MCF 10A (cell line): ENCODE measurements at places on chromosomes 4 and X. TPM values are rescaled to one million over a fixed set of nuclear protein-coding genes. Genes with fewer than 3 reads are reported as not detected.

- DNase-seq, result no peak
- no peaks in the 10 kb centered on the region for H3K4me1 ChIP-seq
- no peak overlapping the region for H3K27ac ChIP-seq
Observed at GRCh38 chr4:162865102-162865501, 301.6 kb downstream of the NAF1 start.

GRCh38 chr4:149595500-149595899 lies 220.1 kb downstream of the IQCM start:
- DNase-seq, result no peak
- no peaks in the 10 kb centered on the region for H3K27me3 ChIP-seq
- H3K27ac ChIP-seq, result no peak overlapping the region

DNA sequence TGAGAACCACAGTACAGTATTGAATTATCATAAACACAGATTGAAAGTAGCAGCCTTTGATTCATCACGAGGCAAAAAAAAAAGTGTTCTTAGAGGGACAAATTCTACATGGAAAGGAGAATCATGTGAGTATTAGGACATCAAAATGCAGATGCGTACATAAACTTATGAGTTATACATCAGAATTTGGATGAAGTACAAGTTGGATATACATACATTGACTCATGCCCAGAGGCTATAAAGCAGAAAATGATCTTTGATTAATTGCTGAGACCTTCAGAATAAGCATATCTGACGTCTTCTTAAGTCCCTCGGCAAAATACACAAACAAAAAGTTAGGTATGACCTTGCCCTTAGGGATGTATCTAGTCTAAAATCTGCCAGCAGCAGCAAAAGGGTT lies 206.4 kb downstream of the LDB2 start:
- H3K36me3 ChIP-seq, result no peaks in the 10 kb centered on the region
- DNase-seq, result peak; percentile 15
- no peak overlapping the region for H3K4me3 ChIP-seq
- H3K27me3 ChIP-seq, result peaks cover 2% of the 10 kb centered on the region
- no peaks in the 10 kb centered on the region for H3K4me1 ChIP-seq

Gene TAF7L
- 0.21 TPM in 1 of 2 replicates, not detected in the other for total RNA-seq

DNA sequence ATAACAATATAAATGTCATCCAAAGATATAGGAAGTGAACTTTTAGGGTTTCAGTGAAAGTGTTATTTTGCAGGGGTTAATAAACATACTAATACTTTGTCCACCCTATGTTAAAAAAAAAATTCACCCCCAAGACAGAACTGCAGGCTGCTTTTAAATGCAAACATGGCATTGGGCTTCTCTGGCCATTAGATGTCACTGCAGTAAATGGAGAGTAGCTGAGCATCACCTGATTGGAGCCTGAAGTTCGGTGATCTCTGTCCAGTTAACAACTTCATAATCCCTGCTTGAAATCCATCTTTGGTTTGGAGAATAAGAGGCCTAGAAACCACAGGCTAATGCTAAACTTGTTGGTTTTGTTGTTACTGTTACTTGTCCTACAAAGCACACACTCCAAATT lies 18.7 kb downstream of the SLC25A43 start:
- no peak overlapping the region for H3K4me3 ChIP-seq
- no peaks in the 10 kb centered on the region for H3K4me1 ChIP-seq
- H3K36me3 ChIP-seq, result peaks cover 22% of the 10 kb centered on the region
- DNase-seq, result peak; percentile 16
- H3K27ac ChIP-seq, result no peak overlapping the region

- no peaks in the 10 kb centered on the region for H3K4me1 ChIP-seq
- H3K27ac ChIP-seq, result no peak overlapping the region
- DNase-seq, result no peak
Observed at GRCh38 chrX:21620234-21620633, 37.9 kb downstream of the KLHL34 start.

Gene TLR10
- not detected in 2 replicates for total RNA-seq

GRCh38 chr4:125688841-125689240 lies 374.1 kb downstream of the FAT4 start:
- no peak for DNase-seq
- no peaks in the 10 kb centered on the region for H3K4me1 ChIP-seq
- H3K27ac ChIP-seq, result no peak overlapping the region
- H3K36me3 ChIP-seq, result no peaks in the 10 kb centered on the region
- H3K4me3 ChIP-seq, result no peak overlapping the region
- no peaks in the 10 kb centered on the region for H3K27me3 ChIP-seq

DNA sequence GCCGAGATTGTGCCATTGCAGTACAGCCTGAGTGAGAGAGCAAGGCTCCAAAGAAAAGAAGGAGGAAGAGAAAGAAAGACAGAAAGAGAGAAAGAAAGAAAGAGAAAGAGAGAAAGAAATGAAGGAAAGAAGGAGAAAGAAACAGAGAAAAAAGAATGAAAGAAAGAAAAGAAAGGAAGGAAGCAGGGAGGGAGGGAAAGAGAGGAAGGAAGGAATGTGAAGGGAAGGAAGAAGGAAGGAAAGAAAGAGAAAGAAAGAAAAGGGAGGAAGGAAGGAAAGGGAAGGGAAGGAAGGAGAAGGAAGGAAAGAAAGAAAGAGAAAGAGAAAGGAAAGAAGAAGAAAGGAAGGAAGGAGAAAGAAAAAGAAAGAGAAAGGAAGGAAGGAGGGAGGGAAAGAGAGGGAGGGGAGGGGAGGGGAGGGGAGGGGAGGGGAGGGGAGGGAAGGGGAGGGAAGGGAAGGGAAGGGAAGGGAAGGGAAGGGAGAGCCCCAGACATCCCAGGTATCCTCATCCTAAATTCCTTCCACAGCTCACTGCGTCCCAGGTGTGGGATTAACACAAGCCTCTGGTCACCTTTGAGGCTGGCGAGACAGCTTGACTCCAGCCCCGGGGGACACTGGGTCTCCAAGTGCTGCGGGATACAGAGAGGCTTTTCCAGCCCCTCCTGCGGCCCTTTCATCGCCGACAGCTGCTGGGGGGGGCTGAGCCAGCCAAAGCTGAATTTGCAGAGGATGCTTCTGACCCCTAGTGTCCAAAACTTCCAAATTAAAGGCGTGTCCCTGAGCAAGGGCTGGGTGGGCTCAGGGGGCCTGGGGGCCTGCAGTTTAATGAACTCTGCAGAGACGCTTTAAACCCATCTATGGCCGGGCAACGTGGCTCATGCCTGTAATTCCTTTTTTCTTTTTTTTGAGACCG lies 24.2 kb upstream of the CSF2RA start:
- no peak overlapping the region for H3K4me3 ChIP-seq
- H3K27me3 ChIP-seq, result no peaks in the 10 kb centered on the region
- no peak overlapping the region for H3K27ac ChIP-seq
- no peaks in the 10 kb centered on the region for H3K36me3 ChIP-seq
- no peak for DNase-seq

Gene CLIC2
- total RNA-seq, result 6.0 and 9.2 TPM in 2 replicates

- no peaks in the 10 kb centered on the region for H3K4me1 ChIP-seq
- no peak overlapping the region for H3K27ac ChIP-seq
- H3K4me3 ChIP-seq, result no peak overlapping the region
Observed at GRCh38 chrX:69238887-69239231, 73.6 kb upstream of the PJA1 start.

Gene ASB5
- not detected in 2 replicates for total RNA-seq

DNA sequence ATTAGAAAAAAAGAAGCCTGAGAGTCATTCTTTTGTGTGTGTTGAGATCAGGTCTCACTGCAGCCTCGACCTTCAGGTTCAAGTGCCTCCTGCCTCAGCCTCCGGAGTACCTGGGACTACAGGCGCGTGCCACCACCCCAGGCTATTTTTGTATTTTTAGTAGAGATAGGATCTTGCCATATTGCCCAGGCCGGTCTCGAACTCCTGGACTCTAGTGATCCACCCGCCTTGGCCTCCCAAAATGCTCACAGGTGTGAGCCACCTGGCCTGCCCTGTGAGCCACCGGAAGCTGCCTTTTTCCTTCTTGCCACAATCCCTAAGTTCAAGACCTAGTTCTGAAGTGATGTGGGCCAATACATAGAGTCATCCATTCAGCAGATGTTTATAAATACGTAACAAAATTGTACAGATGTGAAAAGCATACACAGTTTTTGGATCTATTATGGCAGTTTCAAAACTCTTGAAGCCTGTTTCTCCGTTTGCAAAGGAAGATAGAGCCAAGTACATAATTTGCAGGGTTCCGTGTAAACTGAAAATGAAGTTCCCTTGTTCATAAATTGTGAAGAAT lies 536 bp upstream of the CTSO start:
- no peaks in the 10 kb centered on the region for H3K36me3 ChIP-seq
- H3K4me3 ChIP-seq, result peak overlapping the region; percentile 99
- DNase-seq, result no peak
- H3K27ac ChIP-seq, result peak overlapping the region; percentile 99

- H3K36me3 ChIP-seq, result peaks cover 16% of the 10 kb centered on the region
- H3K27ac ChIP-seq, result no peak overlapping the region
- DNase-seq, result no peak
- H3K27me3 ChIP-seq, result peaks cover 61% of the 10 kb centered on the region
- no peak overlapping the region for H3K4me3 ChIP-seq
Observed at GRCh38 chrX:47247999-47248320, 15.2 kb downstream of the USP11 start.

DNA sequence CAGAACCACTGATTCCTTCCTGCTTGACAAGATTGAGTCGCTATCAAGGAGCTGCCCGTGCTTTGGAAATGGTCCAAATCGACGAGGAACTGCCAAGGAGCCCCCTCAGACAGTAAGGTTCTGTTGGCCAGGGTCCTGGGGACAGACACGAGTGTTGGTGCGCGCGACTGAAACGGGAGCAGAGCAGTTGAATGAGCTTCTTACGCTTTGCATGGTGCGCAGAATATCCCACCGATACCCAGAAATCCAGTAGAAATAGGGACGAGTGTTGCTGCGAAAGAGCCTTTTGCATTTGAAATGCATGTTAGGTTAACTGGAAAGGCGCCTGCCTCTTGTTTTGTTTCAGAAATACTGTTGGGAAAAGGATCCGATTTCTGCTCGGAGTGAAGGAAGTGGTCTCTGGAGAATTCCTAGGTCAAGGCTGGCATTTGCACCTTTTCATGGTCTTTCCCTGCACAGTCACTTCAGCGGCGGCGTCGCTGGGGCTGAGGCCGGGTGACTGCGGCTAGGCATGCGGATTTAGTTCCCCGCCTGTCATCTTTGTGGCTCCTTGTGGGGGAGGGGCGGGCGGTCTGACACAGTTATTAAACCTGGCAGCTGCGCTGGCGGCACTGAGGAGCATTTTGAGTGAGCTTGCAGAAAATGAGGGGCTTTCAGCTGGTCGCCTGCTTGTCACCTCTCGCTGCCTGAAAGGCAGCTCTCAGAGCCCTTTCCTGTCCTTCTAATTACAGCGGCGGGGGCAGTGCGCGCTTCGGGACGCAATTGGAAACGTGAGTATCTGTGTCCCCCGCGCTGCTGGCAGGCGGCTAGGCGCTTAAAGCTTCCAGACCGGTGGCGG lies 51.5 kb upstream of the TRIM2 start:
- H3K4me1 ChIP-seq, result no peaks in the 10 kb centered on the region
- no peaks in the 10 kb centered on the region for H3K36me3 ChIP-seq
- H3K27ac ChIP-seq, result no peak overlapping the region

Gene PPA2
- total RNA-seq, result 116 and 165 TPM in 2 replicates

- no peaks in the 10 kb centered on the region for H3K27me3 ChIP-seq
- peaks cover 7% of the 10 kb centered on the region for H3K36me3 ChIP-seq
- peaks cover 6% of the 10 kb centered on the region for H3K4me1 ChIP-seq
- H3K4me3 ChIP-seq, result no peak overlapping the region
- no peak for DNase-seq
- H3K27ac ChIP-seq, result peak overlapping the region; percentile 93
Observed at GRCh38 chr4:138275216-138275615, 33.1 kb upstream of the SLC7A11 start.

- H3K27ac ChIP-seq, result no peak overlapping the region
- no peak for DNase-seq
- no peaks in the 10 kb centered on the region for H3K36me3 ChIP-seq
Observed at GRCh38 chr4:16508968-16509367, 282.7 kb upstream of the TAPT1 start.

- peaks cover 42% of the 10 kb centered on the region for H3K36me3 ChIP-seq
- H3K27me3 ChIP-seq, result no peaks in the 10 kb centered on the region
- H3K4me1 ChIP-seq, result peaks cover 35% of the 10 kb centered on the region
- no peak overlapping the region for H3K4me3 ChIP-seq
- no peak for DNase-seq
- H3K27ac ChIP-seq, result peak overlapping the region; percentile 85
Observed at GRCh38 chrX:2697741-2698299, 6.7 kb downstream of the CD99 start.

Gene LONRF3
- total RNA-seq, result 1.0 and 1.4 TPM in 2 replicates

GRCh38 chr4:136390824-136391223 lies 1141.5 kb downstream of the PCDH18 start:
- no peak for DNase-seq
- no peaks in the 10 kb centered on the region for H3K36me3 ChIP-seq
- H3K4me1 ChIP-seq, result no peaks in the 10 kb centered on the region
- no peak overlapping the region for H3K27ac ChIP-seq
- H3K4me3 ChIP-seq, result no peak overlapping the region
